ENCODE measurements at places on chromosomes 2 and 18.

- DNase-seq = no peak
Measured at GRCh38 chr2:69237070-69237670, 149.9 kb downstream of the GFPT1 start.

DNA sequence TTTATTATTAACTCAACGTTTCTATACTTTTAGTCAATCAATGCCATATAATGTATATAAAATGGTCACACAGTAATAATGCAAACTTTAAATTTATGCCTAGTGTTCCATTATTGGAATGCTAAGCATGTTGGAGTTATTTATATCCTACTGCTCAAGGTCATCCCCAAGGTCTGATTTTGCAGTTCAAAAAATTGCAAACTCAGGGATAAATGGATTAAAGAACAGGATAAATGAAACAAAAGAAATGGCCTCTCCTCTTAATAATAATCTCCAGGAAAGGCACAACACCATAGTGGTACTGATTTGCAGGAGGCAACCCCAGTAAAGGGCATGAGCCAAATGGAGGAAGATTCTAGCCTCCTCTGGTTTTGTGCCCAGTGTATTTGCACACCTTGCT is 436.4 kb downstream of the EPHA4 start:
- DNase-seq = no peak

DNA sequence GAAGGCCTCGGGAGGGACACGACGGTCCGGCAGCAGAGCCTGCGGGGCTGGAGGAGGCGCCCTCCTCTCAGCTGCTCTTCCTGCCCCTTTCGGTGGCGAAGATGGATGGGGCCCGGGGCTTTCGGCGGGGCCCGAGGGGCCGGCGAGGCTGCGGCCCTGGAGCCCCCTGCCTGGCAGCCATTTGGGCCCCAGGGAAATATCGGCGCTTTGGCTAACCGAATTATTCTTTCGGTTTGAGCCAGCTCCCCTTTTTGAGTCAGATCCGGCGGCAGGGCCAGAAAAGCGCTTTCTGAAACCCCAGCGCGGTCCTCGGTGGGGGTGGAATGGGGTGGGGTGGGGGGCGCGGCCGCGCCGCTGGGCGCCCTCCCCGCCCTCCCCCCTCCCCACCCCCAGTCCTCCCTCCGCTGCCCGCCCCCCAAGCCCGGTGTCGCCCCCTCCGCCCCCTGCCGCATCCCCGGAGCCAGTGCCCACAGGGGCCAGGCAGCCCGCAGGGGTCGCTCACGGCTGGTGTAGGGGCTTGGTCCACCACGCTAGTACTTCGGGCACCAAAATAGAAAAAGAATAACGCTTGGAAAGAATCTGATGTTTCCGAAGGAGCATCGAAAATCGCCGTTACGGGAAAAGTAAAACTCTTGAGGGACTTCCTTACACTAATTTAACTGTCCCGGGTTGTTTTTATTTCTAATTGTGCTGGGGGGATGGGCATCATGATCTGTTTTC is 9.1 kb upstream of the ARID5A start:
- no peak for DNase-seq

DNA sequence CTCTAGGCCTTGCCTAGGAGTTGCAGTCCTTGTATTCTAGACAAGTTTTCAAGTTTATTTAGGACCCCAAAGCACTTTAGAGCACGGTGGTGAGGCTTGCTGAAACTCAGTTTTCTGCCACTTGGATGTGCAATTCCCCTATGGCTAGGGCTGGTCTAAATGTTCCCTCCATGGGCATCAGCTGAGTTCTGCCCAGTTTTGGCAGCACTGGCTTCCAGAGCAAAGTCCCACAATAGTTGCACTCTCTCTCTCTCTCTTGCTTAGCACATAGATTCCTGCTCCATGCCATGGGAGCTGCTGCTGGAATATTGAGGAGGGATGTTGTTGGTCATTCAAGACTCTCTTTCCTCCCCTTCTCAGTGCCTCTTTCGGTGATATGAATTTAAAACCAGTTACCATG is 760.2 kb upstream of the SLC39A10 start:
- no peak for DNase-seq

DNA sequence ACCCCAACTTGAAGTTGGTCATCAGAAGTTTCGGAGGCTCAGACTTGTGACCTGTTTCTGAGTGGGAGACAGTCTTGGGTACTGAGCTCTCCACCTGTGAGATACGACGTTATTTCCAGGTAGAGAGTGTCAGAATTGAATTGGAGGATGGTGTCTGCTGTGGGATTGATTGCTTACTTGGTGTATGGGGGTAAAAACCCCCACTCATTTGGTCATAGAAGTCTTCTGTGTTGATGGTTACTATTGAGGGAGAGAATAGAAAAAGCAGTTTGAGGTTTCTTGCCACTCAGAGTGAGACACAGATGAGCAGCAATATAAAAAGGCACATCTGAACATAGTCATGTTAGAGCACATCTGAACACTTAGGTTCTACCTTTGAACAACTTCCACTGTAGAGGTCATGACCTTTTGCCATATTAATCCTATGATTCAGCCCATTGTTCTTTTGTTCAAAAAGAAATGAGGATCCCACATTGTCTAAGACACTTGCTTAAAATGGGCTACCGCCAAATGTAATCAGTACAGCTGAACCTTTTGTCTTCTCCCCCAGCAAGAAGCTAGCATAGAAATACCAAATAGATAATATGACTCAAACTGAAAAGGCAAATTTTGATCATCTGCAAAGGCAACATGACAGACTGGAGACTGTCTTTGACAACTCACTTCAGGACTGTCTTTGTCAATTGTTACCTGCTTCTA is 73.3 kb downstream of the NAB1 start:
- no peak for DNase-seq

- DNase-seq = no peak
Measured at GRCh38 chr2:165144315-165144714, 59.5 kb downstream of the SCN3A start.

DNA sequence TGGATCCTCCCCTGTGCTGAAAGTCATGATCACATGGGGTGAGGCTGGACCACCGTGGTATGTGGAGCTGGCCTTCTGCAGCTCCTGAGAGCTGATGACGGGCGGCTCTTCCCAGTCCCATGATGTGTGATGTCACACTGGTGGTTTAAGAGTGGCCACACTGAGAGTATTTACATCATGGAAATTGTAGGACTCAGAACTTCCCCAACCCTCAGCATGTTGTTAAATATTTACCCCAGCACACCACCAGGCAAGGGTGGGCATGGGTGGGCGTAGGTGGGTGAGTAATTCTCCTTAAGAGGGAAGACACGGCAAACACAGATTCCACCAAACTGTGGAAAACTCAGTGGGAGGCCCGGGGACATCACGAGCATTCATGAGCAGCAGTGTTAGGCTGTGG is 106.8 kb downstream of the ALPK2 start:
- no peak for DNase-seq

- DNase-seq = peak; percentile 42
Measured at GRCh38 chr2:25301453-25302352, 40.0 kb downstream of the DNMT3A start.

DNA sequence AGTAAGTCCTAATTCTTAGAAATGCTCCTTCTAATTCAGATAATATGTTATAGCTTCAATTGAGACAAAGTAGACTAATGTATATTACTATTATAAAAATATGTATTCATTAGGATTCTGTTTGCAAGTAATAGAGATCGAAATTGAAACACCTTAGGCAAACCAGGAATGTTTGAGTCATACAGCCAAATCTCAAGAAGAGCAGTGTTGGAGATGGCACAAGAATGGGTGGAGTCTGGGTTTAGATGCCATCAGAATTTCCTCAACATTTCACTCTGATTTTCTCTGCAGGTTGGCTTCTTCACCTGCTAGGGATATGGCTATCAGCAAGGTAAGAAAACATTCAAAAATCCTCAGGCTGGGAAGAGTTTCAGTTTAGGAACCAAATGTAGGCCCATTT is 405.4 kb downstream of the CCDC85A start:
- DNase-seq = no peak
